ENCODE measurements at places on chromosomes 2 and 18.

GRCh38 chr2:197445746-197446145, 7.6 kb upstream of the COQ10B start:
- no peak for DNase-seq

- DNase-seq, result no peak
Observed at GRCh38 chr2:240464514-240465241, 29.2 kb downstream of the GPC1 start.

GRCh38 chr2:68248361-68248760, 4.0 kb downstream of the PPP3R1 start:
- DNase-seq, result no peak

GRCh38 chr2:85012855-85013254, 41.9 kb downstream of the KCMF1 start:
- no peak for DNase-seq

- no peak for DNase-seq
Observed at GRCh38 chr2:161170958-161171932, 11.0 kb downstream of the TANK start.

GRCh38 chr2:210199854-210200253, 25.4 kb downstream of the ACADL start:
- no peak for DNase-seq

- DNase-seq, result no peak
Observed at GRCh38 chr18:56289381-56289780, 349.0 kb downstream of the TXNL1 start.

- no peak for DNase-seq
Observed at GRCh38 chr18:3224223-3224622, 4.5 kb upstream of the MYOM1 start.

- no peak for DNase-seq
Observed at GRCh38 chr2:20148426-20148922, 76.5 kb downstream of the SDC1 start.

DNA sequence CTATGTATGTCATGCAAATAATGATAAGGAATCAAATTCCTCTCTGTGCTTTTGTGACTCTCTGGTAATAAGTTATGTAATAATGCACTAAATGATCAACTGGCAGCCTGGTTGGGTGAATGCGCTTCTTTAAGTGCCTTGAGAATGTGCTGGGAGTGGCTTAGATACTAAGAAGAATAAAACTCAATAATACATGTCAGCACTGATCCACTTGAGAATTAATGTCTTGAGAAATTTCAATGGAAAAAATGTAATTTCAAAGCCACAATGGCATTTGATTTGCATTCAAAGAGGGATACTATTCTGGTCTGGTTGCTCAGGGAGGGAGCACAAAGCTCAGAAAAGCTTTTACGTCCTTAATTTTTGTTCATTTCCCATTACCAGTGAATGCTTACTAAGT, 137.7 kb upstream of the MMADHC start:
- DNase-seq, result no peak

- no peak for DNase-seq
Observed at GRCh38 chr2:88580088-88580487, 47.2 kb downstream of the EIF2AK3 start.

DNA sequence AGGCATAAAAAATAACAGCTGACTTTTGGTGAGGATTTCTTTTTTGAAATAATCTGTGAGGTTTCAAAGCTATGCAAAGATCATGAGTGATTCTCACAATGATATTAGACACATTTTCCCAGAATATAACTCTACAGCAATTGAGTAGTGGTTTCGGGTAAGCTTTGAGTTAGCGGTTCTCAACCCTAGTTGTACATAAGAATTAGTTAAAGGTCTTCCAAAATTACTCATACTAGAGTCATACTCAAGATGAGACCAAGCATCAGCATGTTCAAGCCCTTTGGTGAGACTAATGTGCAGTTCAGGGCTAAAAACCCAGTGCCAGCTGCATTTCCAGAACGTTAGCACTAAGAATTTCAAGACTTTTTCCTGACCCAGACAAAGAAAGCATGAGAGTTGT, 31.1 kb downstream of the DSG4 start:
- no peak for DNase-seq

DNA sequence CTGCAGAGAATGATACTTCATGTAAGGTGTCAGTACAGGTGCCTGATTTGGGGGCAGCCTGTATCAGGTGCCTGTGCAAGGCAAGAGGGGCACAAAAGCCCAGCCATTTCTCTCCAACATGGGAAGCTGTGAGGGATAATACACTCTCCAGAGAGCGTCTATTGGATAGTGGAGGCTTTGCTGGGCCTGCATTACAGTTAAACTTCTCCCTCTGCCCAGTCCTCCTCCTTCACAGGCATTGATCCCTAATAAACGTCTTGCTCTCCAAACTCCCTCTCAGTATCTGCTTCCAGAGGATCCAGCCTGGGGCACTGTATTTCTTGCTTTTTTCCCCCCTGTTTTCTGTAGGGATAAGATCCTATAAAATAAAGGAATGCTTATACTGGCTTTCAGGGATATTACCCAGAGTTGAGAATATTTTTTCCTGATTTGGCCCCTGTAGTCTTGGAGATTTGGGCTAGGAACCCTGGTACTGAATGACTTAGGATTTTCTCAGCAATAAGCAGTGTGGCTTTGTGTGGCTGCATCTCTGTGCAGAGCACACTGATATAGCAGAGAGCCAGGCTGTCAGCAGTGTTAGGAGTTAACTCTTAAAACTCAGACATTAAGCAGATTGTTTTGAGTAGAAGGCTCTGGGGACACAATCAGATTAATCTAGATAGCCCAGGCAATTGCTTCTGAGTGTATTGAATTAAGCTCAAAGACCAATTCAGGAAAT, 330.6 kb downstream of the CYRIA start:
- DNase-seq, result no peak

- peak; percentile 64 for DNase-seq
Observed at GRCh38 chr2:72112401-72112800, 35.3 kb downstream of the CYP26B1 start.

DNA sequence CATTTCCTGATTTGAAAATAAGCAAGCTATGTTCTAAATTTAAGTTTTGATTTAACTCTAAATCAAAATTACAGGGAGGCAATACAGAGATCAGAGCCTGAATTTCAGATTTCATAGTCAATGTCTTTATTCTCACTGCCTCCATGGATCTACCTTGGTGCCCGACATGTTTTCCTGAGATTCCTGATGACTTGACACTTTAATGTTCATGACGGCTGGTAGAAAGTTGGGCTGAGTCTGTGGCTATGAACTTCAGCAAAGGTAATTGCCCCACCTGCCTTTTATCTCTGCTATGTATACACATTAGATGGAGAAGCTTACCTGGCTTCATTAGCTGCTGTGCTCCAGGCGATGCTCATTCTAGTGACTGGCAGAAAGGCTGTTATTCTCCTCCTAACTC, 1390.5 kb upstream of the CELF4 start:
- DNase-seq, result no peak

DNA sequence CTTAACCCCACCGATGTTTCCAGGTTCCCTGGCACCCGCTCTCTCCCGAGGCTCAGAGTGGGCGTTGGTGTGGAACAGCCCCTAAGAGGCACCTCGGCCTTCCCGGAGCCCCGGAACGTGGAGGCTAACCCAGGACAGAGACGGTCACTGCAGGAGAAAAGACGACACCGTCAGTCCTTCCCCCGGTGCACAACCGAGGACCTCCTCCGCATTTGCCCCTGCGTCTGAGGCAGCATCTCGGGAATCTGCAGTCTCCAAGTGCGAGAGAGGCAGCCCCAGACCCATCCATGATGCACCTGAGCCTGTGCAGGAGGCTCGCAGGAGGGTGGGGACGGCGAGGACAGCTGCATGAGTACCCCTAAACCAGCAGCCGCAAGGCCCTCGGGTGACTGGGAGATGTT, 204.9 kb upstream of the SALL3 start:
- DNase-seq, result no peak

GRCh38 chr2:113285816-113286215, 7.1 kb upstream of the PAX8 start:
- DNase-seq, result no peak

GRCh38 chr2:19687017-19687659, 214.6 kb downstream of the TTC32 start:
- peak; percentile 79 for DNase-seq

DNA sequence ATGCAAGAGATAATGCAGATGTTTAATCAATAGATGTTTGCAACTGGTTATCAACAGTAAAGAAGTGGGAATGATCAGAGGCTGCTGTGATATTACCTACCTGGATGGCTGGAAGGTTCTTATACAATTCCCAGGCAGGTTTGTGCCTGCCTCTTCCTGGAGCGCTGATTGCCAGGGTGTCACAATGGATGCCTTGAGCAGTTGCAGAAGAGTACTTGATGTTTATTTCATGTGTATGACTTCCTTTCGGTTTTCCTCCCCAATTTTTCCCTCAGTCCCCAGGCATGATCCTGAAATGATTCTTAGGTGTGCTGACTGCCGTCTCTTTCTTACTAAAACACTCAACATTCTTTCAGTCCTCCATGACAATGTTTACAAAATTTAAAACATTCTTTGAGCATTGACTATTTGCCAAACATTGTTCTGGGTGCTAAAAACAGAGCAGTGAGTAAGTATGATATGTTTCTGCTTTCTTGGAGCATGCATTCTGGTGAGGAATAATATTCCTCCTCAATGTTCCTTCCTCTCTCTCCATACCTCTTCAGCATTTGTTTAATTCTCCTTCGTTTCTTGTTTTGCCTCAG, 416.6 kb upstream of the TRIB2 start:
- no peak for DNase-seq

GRCh38 chr2:240591226-240591625, 4.7 kb downstream of the CAPN10 start:
- no peak for DNase-seq

- no peak for DNase-seq
Observed at GRCh38 chr2:36277146-36277808, 78.3 kb upstream of the CRIM1 start.

DNA sequence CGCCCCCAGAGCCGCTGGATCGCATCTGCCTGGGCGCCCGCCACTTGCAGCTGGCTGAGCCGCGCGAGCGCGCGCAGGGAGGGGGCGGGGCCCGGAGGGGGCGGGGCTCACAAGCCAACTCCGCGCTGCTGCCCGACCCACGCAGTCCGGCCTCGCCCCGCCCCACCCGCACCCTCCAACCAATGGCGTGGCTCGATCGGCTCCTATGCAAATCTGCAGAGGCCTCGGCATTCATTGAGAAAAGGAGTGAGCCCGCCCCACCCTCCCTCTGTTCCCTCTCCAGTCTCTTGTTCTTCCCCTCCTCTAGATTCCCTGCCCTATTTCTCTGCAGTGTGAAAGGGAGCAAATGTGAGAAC, at the start of gene ALK:
Gene ALK (minus strand): TSS at position 27 of the 356 bp plus-strand sequence. CDS start 927 bp downstream, outside the sequence.
- no peak for DNase-seq

DNA sequence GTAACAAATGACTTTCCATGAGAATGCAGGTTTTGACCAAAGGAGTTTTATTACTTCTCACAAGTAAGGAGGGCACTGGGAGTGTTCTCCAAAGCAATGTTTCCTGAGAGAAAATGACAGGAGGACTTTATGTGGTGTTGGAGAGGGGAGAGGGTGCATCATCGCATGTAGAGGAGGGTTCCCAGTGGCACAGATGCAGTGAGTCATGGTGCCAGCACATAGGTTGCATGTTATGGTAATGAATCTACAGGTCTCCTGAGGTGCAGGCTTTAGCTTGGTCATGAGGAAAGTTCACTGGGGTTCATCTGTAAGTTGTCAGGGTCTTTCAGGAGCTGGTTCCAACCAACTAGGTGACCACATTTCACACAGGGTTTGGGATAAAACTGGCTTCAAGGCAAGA, 30.4 kb downstream of the NAT8 start:
- no peak for DNase-seq

DNA sequence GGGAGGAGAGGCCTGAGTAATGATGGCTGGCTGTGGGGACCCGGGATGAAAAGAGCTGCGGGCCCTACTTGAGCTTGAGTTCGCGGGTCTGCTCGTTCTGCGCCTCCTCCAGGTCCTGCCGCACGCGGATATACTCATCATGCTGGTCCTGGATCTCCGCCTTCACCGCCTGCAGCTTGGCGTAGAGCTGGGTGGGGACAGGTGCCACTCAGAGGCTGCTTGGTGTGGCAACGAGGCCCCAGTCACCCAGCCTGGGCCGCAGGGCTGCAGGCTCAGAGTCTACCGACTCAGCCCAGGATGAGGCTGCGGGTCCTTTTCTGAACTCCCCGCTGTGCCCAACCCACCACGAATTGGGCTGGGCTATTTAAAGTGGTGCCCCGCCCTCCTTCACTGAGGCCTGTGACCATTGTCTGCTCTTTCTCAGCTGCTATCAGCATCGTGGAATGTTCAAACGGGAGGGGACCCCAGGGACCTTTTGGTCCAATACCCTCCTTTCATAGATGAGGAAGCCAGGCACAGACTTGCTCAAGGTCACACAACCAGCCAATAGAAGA, 28.0 kb downstream of the KIF3C start:
- DNase-seq, result no peak

DNA sequence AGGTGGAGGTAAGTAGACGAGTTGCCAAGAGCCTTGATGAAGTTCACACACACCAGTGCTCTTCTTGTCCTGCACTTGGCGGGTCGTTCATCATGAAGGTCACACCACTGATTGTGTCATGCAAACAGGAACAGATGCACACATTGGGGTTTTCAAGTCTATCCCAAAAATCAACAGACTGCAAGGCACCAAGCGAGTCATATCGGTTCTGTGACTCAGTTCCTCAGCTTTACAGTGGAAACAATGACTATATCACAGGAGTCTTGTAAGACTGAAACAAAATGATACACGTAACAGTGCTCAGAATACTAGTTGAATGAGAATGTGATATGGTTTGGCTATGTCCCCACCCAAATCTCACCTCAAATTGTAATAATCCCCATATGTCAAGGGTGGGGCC, 526.9 kb upstream of the ID2 start:
- no peak for DNase-seq

- DNase-seq, result no peak
Observed at GRCh38 chr2:214629875-214630274, 179.6 kb downstream of the BARD1 start.

DNA sequence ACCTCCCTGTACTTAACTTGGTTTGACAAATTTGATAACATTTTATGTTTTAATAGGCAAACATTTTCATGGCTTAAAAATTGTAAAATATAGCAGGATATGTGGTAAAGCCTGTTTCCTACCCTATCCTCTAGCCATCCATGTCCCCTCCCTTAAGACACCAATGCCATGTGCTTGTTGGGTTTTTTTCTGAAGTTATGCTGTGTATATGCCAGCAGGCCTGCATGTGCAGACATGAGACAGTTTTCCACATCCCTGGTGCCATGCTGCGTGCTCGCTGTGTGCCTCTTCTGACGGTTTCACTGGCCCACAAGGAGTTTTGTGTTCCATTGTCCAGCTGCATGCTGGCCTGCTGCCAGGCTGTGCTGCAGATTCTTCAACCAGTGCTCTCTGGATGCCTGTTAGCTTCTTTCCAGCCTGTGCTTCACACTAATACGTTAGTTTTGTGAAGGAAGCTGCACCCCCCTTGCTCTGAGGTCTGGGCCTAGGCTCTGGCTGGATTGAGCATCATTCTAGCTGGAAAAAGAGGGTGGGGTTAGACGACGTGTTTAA, 16.9 kb downstream of the INPP4A start:
- DNase-seq, result peak; percentile 70

DNA sequence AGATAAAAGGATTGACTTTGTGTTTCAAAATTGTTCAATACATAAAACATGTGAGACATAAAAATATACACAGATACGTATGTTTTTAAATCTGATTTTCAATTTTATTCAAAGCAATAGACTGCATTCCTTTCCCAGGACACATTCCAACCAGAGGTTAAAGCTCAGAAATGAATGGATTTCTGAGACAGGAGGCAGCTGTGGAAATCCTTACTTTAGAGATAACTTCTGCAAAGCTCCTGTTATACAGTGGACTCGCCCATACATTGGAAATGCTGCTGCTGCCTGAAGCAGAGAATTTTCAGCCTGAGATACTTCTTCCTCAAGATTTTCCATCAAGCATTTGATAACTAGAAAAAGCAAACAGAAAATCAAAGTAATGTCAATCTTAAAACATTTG, 43.8 kb downstream of the THADA start:
- no peak for DNase-seq
